ENCODE measurements at places on chromosomes 11 and 22.
A peak's percentile ranks its signal among the peaks of the same experiment; 100 is the strongest.

DNA sequence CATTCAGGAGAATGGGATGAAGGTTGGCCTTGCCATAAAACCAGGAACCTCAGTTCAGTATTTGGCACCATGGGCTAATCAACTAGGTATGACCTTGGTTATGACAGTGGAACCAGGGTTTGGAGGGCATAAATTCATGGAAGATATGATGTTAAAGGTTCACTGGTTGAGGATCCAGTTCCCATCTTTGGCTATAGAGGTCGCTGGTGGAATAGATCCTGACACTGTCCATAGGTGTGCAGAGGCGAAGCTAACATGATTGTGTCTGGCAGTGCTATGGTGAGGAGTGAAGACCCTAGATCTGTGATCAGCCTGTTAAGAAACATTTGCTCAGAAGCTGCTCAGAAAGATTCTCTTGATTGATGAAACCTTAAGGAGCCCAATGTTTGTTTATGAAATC lies 5.7 kb downstream of the NF2 start:
- no peak for DNase-seq

- DNase-seq, result no peak
These were observed 120.7 kb upstream of the TOP3B start for GRCh38 chr22:22103078-22103875.

DNA sequence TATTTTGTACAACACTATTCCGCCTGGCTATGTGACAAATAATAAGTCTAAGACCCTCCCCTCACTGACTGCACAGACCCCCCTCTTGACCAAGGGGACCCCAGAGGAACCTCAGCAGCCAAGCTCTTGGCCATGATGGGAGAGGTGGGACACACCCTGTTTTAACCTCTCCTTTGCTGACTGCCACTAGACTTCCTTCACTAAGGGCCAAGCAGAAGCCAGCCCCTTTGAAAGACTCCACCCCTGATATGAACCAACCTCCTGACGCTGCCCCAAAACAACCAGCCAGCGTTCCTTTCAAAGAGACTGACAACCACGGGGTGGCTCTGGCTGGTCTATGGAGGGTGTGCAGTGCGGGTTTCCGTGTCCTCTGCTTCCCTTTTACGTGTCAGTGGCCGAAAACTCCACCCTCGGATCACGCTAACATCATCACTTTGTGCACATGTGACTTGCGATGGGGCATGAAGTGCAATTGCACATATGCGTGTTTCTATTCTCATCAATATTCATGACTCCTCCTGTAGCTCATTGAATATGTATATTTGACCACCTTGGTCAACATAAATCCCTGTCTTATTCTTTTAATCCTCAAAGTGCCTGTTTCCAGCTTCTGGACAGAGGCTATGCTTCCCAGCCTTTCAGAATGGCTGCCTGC lies 643.9 kb downstream of the TBC1D22A start:
- no peak for DNase-seq

DNA sequence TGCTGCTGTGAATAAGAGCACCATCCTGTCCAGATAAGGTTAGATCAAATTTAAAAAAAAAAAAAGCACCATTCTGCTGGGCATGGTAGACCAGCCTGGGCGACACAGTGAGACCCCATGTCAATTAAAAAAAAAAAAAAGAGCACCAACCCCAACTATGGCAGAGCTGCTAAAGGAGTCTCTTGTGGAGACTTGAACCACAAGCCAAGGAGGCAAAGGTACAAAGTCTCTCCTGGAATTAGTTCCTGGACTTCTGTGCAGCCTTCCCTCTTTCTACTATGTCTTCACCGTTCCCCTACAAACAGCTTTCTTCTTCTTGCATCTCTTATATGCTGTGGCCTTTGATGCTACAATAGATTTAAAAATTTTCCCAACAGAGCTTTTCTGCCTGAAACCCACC lies 1.3 kb downstream of the PIK3C2A start:
- no peak for DNase-seq

DNA sequence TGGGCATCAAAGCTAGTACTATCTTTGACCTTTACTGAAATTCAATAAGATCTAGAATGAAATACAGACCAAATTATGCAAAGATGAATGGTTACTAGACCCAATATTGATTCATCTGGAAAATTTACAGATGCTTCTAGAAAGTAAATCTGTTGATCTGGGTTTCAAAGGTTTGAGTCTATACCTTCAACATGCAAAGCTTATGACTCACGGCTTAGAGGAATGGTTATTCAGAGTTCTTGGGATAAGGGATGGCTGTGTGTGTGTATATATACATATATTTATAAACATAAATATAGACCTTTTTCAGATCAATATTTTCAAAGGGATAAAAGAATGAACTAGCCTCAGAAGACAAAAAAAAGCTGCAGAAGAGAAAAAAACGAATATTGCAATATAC lies 1.3 kb downstream of the SPTY2D1 start:
- no peak for DNase-seq

DNA sequence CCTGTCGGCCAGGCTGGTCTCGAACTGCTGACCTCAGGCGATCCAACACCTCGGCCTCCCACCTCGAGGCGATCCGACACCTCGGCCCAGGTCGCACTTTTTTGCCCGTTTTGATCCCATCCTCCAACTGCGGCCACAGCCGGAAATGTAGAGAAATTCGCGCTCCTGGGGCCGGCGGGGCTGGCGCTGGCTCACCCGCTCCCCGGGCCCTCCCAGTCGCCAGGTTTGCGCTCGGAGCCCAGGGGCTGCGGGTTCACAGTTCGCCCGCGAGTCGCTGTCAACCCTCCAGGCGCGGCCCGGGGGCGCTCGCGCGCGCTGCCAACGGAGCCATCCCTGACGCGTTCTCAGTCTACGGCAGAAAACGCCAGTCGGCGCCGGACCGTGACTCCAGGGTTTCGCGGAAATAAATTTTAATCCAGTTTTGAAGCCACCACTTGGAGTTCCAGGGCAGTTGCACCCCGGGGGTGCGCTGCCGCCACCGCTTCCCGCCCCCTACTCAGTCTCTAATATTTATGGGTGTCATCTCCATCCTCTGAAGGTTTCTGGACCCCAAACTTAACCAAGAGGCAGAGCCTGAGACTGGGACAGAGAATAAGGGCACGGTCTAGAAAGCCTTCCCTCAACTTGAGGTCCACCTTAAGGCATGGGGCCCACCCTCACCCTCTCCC lies 1.5 kb upstream of the KLHDC7B start:
- peak; percentile 71 for DNase-seq

DNA sequence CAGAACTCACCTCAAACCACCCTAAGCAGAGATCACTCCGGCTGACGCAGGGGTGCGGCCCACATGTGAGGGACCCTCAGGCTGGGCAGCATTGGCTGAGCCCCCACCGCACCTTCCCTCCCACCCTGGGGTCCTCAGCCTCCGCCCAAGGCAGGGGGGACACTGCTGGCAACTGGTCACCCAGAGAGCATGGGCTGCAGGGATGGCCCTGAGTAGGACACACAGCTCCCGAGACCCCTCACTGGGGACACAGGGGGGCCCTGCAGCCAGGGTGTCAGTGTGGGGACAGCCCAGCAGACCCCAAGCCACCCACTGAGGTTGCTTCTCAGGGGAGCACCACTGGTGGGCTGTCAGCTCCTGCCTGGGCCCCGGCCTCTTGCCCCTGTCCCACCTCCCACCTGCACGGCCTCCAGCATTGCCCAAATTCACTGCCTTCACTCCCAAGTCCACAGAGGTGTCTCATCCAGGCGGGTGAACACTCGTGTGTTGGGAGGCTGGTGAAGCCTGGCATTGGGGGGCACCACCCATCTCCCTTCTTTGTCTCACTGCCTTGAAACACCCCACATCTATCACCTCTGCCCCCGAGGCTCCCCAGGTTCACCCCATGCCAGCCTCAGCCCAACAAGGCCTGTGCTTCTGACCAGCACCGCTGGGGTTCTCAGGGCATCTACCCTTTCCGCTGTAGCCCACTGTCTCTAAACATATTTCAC lies 4.7 kb downstream of the C11orf21 start:
- DNase-seq, result no peak

GRCh38 chr11:47028195-47029093 lies 91.9 kb downstream of the CSTPP1 start:
- no peak for DNase-seq

- DNase-seq, result no peak
These were observed 74.0 kb upstream of the MYOD1 start for GRCh38 chr11:17645190-17645970.

DNA sequence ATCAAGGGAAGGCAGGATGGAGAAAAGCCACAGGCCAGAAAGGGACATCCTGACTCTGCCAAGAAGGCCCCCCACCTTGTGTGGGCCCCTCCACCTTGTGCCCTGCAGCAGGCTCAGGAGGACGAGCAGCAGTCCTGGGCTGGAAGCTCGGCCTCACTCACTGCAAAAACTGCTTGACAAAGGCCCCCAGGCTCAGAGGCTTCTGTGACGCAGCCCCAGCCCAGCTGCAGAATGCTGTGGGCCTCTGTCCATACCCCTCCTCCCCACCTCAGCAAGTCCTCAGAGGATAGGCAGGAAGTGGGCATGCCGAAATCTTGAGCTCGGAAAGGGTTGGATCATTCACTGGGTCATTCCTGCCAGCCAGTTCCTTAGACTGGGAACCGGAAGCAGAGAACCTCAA lies 61.9 kb downstream of the NRXN2 start:
- peak; percentile 96 for DNase-seq

DNA sequence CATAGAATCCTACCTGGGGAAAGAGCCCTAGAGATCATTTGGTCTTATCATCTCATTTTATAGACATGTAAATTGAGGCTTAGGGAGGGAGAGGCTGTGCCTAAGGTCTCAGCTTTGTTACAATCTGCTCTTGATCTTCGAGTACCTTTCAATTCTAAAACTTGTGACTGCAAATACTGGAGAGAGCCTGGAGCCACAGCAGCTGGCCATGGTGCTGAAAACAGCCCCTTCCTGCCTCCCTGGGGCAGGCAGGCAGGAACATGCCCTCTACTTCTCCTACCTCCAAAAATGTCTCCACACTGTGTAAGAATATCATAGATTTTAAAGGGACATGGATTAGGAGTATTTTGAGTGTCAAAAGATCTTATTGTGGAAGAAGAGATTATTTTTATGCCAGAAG lies 52.2 kb downstream of the C22orf42 start:
- peak; percentile 22 for DNase-seq

DNA sequence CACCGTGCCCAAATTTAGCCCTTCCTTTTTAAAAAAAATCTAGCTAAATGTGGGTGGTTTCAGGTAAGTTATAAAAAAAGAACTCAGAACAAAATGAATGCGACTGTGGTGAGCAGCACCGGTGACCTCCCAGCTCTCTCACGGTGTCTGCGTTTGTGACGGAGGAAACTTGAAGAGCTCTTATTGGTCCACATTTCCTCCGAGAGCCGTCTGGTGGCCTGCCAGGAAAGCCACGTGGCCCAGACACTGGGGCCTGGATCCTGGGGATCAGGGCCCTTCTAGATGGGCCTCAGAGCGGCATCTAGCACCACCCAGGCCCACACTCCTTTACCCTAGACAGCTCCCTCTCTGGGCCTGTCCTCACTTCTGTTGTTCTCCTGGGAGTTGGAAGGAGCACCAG lies 39.5 kb downstream of the B3GAT1 start:
- DNase-seq, result no peak

Measured in fibroblast of skin of scalp (primary cell).